Skin of body (tissue), 3 donors: ENCODE measurements at places on chromosomes 5 and 9. TPM values are rescaled to one million over a fixed set of nuclear protein-coding genes. Genes with fewer than 3 reads are reported as not detected.

DNA sequence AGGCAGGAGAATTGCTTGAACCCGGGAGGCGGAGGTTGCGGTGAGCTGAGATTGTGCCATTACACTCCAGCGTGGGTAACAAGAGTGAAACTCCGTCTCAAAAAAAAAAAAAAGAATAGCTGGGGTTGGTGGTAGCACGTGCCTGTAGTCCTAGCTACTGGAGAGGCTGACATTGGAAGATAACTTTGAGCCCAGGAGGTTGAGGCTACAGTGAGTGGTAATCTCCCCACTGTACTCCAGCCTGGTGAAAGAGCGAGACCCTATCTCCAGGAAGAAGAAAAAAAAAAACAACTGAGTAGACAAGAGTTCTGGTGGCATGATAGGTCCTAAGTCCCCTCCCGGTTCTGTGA, 26.3 kb downstream of the GOLGA2 start:
- no peak for DNase-seq

DNA sequence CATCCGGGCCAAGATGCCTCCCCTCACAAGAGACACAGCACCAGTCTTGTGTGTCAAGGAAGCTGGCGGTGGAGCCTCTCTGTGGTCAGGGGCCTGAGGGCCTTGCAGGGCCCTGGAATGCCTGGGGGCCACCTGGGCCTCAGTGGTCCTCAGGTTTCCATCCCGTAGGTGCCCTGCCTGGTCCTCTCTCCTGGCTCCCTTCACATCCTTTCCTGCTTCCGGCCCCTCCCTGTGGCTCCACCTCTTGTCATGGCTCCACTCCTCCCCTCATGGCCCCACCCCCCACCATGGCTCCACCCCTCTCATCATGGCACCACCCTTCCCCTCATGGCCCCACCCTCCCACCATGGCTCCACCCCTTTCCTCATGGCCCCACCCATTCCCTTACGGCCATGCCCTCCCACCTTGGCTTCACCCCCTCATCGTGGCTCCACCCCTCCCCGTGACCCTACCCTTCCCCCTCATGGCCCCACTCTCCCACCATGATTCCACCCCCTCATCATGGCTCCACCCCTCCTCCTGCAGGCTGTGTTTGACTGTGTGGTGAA, 175.8 kb downstream of the CACNA1B start:
- DNase-seq = no peak

DNA sequence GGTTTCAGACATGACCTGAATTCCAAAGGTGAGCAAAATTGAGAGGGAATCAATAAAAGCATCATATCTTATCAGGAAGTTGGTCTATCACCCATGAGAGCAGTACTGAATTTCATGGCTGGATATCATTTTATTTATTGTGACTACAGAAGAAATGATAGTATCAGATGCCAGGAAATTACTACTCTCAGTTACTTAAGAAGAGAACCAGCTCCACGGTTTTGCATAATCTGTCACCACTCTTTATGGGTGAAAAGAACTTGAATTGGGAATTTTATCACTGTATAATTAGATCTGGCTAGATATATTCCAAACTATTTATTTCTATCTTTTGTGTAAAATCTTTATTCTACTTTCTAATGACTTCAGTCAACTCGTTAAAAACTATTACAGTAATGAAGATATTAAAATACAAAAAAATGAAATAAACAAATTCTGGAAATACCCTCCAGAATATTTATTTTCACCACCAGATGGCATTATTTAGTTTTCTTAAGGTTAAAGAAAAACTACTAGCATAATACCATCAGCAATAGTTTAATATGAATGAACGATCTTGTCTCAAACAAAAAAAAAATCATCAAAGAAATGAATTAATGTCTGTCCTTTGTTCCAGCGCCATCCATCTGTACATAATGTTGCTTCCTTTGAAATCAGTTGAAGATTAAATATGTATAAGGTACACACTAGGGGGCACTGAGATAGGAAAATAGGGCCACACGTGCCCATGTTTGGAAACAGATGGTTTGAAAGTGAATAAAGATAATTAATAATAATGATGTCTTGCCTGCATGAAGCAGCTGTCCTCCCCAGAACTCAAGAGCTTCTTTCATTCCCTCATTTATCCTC, 84.7 kb upstream of the SLCO6A1 start:
- DNase-seq = no peak

Gene RGP1
- total RNA-seq = 8.8 TPM

Gene PTGR1
- 40.2 TPM for total RNA-seq
